ELF-1 (cell line): ENCODE measurements at places on chromosomes 12 and 14.

DNA sequence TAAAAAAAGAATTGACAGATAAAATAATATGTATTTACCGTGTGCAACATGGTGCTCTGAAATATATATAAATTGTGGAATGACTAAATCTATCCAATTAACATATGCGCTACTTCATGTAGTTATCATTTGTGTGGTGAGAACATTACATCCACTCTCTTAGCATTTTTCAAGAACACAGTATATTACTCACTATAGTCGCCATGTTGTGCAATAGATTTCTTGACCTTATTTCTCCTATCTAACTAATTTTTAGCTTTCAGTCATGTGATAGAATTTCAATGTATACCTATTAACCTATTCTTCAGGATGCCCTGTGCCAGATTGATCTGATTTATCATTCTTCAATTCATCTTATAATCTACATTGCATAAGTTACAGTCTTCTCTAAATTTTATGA lies 178.6 kb downstream of the BCAT1 start:
- DNase-seq: no peak

- peak; percentile 64 for DNase-seq
Measured at GRCh38 chr12:54036620-54037359, 3.9 kb downstream of the HOXC5 start.

GRCh38 chr14:32350020-32350419 lies 20.9 kb downstream of the AKAP6 start:
- no peak for DNase-seq

- peak; percentile 10 for DNase-seq
Measured at GRCh38 chr14:94728950-94729349, 41.0 kb downstream of the GSC start.

- DNase-seq: no peak
Measured at GRCh38 chr14:58961045-58961731, 227.3 kb upstream of the DAAM1 start.
